Ecto neural progenitor cell (in vitro differentiated cells): ENCODE measurements at places on chromosomes 16 and 17.

GRCh38 chr16:78794581-78795250 is 695.3 kb downstream of the WWOX start:
- DNase-seq: no peak

DNA sequence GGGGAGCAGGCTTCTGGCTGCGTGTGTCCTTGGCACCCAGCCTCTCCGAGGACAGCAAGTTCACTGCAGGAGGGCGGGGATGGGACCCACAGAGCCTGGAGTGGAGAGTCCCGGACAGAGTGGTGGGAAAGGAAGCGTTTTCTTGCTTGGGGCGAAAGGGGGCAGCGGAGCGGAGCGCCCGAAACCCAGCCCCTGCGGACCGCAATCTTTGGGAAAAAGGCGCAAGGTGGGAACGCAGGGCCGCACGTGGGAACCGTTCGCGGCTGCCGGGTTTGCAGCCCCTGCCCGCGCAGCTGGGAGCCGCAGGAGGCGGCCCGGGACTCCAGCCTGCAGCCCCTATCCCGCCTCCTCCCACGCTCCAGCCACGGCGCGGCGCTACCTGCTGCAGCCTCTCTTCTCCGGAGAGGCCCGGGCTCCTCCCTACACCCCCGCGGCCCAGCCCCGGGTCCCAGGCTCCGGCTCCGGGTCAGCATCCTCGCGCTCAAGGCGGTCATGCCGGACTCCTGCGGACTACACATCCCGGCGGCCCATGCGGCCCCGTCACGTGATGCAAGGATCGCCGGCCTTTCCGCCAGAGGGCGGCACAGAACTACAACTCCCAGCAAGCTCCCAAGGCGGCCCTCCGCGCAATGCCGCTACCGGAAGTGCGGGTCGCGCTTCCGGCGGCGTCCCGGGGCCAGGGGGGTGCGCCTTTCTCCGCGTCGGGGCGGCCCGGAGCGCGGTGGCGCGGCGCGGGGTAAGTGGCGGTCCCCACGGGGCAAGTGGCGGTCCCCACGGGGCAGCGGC is at the start of the genes NTHL1 and TSC2:
TSS of gene NTHL1 (minus strand) at position 505 of the 786 bp plus-strand sequence. CDS start at position 494, 11 bp downstream.
TSS of gene TSC2 (plus strand) at position 656 of the 786 bp plus-strand sequence. CDS start 631 bp downstream, outside the sequence.
- peak; percentile 99 for DNase-seq

DNA sequence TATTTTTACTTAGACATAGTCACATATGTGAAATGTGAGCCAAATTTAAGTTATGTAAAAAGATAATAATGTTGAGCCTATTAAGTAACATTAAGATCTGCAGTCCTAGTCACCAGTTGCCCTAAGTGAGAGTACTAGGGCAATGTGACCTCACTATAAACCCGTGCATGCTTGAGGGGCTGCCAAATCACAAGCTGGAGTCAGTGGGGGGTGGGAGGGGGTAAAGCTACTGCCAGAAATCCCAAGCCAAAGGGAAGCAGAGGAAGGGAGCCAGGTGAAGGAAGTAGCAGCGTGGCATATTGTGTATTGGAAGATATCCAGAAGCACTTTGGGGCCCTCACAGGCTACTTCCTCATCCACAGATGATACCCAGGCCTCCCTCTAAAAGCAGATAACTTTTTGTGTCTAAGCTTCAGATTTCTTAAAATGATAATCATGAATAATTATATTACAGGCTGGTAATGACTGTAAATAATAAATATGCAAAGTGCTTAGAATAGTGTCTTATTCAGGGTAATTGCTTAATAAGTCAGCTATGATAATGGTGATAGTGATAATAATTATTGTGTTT is 134.1 kb downstream of the CA10 start:
- DNase-seq: no peak

DNA sequence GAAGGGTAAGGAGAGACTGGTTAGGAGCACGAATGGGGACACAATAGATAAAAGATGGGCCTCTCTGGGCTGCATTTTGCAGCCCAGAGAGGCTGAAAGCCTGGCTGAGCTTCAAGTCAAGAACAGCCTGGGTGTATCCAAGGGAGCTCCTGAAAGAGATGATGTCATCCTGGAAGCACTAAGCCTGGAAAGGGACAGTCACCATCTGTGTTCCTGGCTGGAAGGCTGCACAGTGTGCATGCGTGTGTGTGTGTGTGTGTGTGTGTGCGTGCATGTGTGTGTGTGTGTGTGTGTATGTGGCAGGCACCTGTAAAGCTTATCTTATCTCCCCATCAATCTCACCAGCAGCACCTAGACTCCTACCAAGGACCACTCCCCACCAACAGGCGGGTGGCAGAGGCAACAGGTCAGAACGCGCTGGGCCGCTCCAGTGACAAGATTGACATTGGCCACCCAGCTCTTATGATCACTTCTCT is 44.1 kb downstream of the COG7 start:
- DNase-seq: no peak

DNA sequence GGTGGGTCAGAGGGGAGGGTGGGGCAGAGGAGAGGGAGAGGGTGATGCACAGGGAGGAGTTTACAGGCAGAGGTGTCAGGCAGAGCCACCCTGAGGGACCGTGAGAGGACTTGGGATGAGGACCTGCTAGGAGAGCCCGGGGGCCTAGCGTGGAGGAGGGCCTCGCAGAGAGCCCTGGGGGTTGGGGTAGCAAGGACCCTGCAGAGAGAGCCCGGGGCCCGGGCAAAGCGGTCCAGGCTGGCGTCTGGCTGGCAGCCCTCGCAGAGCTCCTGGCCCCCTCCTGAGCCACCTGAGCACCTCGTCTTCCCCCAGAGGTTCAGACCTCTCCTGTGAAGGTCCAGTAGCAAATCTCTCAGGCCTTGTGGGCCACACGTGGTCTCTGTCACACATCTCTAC is 42.0 kb upstream of the ZNF469 start:
- DNase-seq: no peak

DNA sequence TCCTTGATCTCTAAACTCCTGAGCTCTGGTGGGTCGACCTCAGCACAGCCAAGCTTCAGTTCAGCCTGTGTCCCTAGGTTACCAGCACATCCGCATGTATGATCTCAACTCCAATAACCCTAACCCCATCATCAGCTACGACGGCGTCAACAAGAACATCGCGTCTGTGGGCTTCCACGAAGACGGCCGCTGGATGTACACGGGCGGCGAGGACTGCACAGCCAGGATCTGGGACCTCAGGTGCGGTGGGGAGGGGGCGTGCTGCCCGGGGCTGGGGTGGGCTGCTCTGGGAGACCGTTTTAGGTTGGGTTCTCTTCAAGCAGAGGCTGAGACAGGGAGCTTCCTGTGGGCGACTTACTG is 1.1 kb downstream of the MLST8 start:
- DNase-seq: no peak

DNA sequence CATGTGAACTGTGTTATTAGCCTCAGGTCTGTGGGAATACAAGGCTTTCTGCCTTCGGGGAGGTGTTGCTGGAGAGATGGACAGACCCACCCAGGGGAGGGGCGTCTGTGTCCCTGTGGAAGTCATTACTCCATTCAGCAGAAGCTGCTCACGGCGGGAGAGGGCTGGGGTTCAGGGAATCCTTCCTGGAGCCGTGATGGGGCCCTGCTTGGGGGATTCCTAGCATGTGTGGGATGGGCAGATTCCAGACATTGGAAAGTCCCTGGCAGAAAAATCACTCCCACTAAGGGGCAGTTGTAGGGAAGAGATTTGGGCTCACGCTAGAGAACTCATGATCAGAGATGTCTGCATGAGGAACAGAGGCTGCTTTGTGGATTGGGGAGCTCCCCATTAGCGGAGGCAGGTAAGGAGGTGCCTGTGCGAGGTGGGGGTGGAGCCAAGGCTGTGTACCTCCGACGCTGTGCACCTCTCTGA is 56.3 kb upstream of the IL34 start:
- DNase-seq: no peak

- DNase-seq: peak; percentile 52
These were observed 41.6 kb downstream of the AHSP start for GRCh38 chr16:31569360-31569717.

DNA sequence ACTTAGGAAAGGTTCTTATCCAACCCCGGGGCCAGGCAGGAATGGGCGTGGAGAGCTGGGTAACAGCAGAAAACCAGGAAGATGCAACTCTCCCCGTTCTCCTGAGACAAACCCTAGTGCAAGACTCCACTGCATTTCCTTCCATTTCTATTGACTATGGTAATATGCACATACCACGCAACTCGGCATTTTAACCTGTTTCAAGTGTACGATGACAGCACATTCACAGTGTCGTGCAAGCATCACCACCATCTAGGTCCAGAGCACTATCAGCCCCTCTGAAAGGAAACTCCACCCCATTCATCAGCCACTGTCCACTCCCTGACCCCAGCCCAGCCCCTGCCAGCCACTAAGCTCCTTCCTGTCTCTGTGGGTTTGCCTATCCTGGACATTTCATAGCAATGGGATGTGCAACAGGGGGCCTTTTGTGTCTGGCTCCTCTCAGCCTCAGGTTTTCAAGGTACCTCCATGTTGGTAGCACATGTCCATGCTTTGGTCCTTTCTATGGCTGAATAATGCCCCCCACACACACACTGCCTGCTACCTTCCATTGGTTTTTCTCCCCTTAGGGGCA is 441.9 kb downstream of the SOX9 start:
- no peak for DNase-seq

DNA sequence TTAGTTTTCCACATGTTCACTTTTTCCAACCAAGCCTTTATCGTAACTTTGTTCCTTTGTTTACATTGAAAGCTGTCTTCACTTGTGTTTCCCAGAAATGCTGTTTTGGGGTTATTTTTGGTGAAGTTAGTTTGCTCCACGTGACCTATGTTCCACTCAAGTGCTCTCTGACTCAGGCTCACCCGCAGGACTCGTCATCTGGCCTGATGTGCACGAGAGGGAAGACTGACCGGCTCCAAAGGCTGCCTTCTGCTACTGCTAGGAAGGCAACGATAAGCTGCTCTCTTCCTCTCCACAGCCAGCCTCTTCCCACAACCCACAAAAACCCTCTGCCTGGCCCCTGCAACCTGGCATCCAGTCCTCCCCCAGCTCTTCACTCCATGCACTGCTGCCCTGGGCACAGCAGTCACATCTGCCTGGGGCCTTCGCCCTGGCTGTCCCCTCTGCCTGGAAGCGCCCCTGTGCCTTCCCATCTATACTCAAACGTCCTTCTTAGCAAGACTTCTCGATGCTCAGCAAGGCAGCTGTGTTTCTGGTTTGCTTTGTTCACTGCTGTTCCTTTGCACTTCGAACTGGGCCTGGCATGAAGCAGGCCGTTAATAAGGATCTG is 28.0 kb downstream of the ZCCHC14 start:
- DNase-seq: no peak

DNA sequence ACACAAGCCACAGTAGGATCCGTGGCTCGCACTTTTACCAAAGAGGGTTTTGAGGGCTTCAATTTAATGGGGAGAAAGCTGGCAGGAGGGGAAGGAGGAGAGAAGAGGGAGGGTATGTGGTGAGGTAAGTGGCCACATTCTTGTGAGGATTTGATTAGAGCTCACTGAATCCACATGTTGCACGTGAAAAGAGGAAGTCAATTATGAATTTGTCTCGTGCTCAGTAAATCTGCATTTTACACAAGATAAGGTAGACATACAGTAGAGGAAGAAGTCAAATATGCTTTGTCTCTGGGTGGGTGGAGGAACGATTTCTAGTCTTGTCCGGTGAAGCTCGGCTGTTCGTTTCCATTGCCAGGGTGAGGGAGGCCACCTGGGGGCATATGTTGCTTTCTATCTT is 862 bp downstream of the ZNF232 start:
- DNase-seq: no peak

DNA sequence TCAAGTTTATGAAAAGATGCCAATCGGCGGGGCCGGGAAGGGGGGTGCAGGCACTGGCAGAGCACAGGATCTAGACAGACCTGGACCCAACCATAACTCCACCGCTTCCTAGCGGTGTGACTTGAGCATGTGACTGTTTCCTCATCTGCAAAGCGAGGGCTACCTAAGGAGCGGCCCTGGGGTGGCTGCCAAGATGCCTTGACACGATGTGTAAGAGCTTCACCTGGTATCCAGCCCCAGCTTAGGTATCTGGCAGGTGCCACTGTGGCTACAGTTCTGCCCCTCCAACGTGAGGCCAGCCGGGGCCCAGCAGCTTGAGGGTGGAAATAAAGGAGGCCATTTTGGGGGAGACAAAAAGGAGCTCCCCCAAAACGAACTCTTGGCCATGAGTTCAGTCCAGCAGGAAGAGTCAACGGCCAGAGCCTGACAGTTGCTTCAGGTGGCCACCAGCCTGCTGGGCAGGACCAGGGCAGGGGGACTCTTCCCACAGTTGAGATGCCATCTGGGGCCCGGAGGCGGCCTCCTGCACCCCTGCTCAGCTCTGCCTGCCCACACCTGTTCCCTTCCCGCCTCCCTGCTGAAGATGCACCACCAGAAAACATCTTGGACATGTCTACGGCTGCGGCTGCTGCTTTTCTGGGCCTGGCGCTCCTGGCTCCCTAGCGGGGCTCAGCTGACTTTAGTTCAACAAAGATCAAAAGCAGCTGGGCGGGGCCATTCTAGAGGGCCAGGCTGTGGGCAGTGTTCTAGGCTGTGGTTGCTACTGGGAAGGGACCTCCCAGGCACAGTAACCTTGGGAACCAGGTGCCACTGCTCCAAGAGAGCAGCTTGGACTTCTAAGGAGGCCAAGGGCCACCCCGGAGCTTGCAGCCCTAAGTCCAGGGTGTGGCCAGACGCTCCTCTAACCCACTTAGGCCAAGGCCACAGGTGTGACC is 3.4 kb upstream of the MTSS2 start:
- DNase-seq: no peak

GRCh38 chr17:27355419-27355818 is 61.5 kb downstream of the WSB1 start:
- no peak for DNase-seq
